ENCODE measurements at places on chromosomes 6 and 20.

DNA sequence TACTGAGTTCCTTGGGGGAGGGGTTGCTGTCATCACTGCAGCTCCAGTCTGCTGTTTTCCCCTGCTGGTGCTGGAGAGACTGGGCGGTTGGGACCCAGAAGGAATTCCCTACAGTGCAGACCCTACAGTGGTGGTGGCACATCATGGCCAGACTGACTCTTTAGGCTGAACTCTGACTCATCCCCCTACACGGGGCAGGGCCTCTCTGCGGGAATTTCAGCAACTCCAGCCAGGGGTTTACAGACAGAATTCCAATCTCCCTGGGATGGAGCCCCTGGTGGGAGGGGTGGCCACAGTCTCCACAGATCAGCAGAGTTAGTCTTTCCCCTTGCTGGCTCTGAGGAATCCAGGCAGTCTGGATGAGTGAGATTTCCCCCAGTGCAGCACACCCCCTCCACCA lies 46.9 kb upstream of the MAPK13 start:
- DNase-seq, result no peak

DNA sequence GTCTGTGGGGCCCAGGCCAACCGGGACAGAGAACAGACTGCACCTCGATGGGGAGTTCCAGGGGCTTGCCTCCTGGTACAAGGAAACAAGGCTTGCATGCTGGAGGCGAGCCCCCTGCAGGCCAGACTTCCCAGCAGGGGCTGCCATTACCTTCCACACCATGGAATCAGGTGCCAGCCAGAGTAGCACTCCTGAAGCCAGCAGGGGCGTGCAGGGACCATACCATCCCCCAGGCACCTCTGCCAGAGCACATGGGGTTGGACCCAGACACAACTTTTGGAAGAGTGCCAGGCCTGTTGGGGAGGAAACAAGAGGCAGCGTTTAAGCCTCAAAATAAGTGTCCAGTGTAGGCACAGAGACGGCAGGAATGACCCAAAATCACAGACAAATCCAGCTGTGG lies 6.5 kb downstream of the DDO start:
- DNase-seq, result no peak

GRCh38 chr20:7151676-7152470 lies 384.4 kb downstream of the BMP2 start:
- DNase-seq, result no peak

- DNase-seq, result no peak
These were observed 301.7 kb downstream of the FOXA2 start for GRCh38 chr20:22282696-22283095.

GRCh38 chr6:75118925-75119515 lies 86.8 kb downstream of the COL12A1 start:
- no peak for DNase-seq

DNA sequence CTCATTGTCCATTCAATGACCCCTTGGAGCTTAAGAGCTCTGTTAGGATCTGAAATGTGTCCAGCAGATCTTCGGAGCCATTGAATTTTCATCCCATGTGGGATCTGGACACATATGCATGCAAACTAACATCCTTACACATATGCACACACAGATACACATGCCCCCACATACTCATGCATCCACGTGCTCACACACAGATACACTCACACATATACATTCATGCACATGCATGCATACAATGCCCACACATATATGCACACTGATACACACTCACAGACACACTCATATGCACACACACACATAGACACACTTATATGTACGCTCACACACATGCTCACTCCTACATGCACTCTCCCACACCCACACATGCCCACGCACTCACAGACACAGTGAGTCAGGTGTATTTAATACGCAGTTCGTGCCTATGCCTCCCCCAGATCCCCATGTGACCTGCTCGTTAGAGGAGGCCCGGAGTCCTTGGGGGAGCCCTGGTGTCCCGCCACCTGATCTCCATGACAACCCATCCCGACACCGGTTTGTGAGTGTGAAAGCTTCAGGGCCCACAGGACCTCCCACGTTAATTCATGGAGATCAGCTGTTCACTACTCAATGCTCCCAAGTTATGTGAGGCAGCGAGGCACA lies 121.9 kb upstream of the SULF2 start:
- peak; percentile 28 for DNase-seq

GRCh38 chr6:47792216-47792733 lies 10.4 kb downstream of the OPN5 start:
- DNase-seq, result no peak

- DNase-seq, result no peak
These were observed 70.6 kb downstream of the VEGFA start for GRCh38 chr6:43840490-43841218.

- peak; percentile 39 for DNase-seq
These were observed 12.9 kb downstream of the TGM2 start for GRCh38 chr20:38152175-38152620.

- no peak for DNase-seq
These were observed 293.5 kb upstream of the MOCS1 start for GRCh38 chr6:40227735-40228134.

GRCh38 chr6:56995347-56995902 lies 40.5 kb downstream of the BEND6 start:
- DNase-seq, result no peak

DNA sequence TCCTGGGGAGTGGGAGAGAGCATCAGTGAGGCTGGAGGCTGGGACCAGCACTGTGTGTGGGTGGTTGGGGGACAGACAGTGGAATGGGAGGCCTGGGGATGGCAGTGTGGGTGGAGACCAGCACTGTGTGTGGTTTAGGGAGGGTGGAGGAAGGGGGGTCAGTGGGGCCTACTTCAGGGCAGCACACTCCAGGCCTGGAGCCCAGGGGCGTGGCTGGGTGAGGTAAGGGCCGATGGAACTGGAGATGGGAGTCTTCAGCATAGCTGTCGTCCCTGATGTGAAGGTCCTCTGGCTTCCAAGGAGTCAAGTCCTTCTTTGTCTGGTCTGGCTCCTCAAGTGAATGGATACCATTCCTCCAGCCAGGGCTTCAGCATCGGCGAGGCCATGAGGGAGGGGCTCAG lies 18.6 kb downstream of the KCNK17 start:
- DNase-seq, result no peak

GRCh38 chr20:55488593-55488992 lies 516.7 kb downstream of the CBLN4 start:
- no peak for DNase-seq

- no peak for DNase-seq
These were observed 179.1 kb upstream of the SUPT3H start for GRCh38 chr6:45556828-45557227.

DNA sequence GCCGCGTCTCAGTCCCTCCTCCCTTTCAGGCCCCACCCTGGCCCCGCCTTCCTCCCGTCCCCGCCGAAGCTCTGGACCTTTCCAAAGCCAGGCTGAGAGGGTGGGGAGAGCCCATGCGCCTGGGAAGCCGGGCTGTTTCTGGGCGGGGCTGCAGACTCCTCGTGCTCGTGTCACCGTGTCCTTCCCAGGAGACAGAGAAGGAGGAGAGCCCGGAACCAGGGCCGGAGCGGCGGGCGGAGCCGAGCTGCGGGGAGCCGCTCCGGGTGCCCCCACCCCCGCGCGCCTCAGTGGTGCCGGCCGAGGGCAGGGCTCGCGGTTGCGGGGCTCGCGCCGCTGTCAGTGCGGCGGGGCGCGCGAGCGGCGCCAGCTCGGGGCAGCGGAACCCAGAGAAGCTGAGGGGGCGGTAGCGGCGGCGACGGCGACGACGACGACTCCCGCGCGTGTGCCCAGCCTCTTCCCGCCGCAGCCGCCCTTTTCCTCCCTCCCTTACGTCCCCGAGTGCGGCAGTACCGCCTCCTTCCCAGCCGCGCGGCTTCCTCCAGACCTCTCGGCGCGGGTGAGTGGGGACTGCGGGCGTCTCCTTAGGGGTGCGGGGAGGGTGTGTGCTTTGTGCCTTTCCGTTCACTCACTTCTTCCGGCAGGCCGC lies at the start of gene RALY:
RALY (plus strand) TSS at position 336 of the 646 bp plus-strand sequence. CDS start 78,164 bp downstream, outside the sequence.
- DNase-seq, result no peak

GRCh38 chr6:32170294-32170693 lies 5.6 kb downstream of the AGPAT1 start:
- no peak for DNase-seq
